ENCODE measurements at places on chromosomes 7 and 10.

GRCh38 chr10:96395931-96396877 is 37.4 kb upstream of the OPALIN start:
- DNase-seq: peak; percentile 62

- DNase-seq: no peak
Observed at GRCh38 chr7:131111081-131111576, 216.5 kb upstream of the MKLN1 start.

DNA sequence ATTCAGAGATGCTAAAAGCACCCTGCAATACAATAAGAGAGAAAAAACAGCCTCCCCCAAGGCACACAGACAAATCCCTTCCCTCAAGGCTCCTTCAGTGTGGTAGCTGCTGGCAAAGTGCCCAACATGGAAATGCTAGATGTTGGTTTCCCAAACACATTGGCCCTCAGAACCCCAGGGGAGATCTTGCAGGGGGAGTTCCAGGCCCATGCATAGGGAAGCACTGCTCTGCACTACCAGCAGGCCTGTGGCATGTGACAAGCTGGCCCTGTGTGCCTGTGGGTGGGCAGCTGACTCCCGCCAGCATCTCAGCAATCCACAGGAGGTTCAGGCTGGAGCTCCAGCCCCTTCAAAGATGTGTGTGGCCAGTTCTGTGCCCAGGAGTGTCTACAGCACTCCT is 16.8 kb upstream of the CSGALNACT2 start:
- no peak for DNase-seq

DNA sequence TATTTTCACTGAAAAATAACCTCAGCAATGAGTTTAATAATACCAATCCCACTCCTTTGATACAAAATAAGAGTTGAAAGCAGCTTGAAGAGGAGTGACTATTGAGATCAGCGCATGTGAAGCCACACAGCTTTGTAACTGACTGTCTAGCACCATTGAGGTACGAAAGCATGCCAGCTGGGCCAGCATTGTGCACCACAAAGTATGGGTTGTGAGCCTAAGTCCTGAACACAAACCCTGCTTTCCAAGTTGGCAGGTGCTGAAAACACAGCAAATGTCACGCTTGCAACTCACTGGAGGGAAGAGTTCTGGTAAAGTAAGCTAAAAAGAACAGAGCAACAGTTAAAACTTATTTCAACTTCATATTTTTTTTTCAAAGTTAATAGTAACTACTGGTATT is 4.0 kb upstream of the FAM53B start:
- no peak for DNase-seq

- DNase-seq: no peak
Observed at GRCh38 chr10:8180360-8181109, 126.0 kb downstream of the GATA3 start.

DNA sequence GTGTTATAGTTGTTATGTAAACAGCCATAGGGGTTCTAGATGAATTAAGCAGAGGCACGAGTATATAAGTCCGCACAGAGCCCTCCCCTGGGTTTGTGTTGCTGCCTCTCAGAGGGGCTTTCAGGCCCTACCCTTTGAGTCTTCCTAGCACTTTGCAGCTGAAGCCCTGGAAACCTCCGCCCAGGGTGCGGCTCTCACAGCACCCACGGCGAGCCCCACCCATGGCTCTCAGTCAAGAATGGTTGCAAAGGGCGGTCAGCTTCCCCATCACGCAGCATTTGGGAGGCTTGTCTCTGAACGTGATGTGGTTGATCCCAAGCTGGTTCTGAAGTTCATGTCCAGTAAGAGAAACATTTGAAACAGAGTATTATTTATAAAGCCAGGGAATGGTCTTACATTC is 18.8 kb upstream of the INSIG1 start:
- no peak for DNase-seq

DNA sequence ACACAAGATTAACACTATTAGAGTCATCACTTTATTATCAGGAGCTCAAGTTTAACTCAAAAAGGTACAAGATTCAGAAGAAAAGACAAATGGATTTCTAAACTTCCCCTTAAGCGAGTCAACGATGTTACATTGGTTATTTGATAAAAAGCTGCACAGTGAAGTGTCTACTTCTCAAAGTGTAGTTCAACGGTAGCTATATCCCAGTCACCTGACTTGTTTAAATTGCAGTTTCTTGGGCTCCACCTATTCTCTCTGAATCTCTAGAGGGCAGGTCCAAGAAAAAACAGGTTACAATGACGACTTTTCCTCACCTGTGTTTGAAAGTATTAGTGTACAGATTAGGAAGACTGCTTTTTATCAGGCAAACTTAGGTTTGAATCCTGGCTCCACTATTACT is 16.6 kb downstream of the MINDY3 start:
- DNase-seq: no peak

GRCh38 chr7:24227603-24228359 is 56.2 kb upstream of the NPY start:
- no peak for DNase-seq

DNA sequence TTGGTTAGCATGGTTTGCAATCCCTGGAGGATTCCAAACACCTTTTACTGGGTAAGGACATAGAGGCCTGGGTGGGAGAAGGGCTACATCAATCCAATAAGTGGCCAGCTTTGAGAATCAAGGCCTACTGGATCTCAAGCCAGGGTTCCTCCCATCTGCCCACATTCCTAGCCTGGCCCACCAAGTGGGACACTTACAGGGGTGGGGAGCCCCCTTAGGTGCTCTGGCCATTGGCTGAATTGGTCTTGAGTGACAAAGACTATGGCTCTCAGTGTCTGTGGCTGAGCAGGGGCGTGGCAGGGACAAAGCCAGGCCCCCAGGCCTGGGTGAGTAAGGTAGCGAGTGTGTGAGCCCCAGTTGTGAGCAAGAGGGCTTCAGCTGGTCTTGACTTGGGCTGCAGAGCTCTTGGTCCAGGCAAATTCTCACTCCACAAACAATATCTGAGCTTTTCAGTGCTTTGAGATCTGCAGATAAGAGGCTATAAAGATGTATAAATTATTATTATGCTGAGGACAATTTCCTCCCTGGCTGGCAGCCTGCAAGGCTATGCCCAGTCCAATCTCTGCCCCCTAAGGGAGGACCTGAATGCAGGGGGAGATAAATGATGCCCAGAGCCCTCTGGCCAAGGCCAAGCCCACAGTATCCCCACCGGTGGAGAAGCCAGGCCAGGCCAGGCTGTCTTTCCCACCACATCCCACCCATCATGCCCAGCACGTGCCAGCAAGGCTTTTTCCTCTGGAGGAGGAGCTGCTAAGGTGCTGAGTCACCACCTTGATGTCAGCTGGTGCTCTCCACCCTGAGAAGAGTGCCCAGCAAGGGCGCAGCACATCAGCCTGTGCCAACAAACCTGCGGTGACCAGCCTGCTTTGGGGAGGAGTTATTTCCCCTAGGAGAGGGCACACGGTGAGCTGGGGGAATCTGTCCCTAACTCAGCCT is 80.7 kb upstream of the DUSP5 start:
- no peak for DNase-seq

All from neuronal stem cell (in vitro differentiated cells).